GM18507 (cell line): ENCODE measurements at places on chromosomes 4 and X.

DNA sequence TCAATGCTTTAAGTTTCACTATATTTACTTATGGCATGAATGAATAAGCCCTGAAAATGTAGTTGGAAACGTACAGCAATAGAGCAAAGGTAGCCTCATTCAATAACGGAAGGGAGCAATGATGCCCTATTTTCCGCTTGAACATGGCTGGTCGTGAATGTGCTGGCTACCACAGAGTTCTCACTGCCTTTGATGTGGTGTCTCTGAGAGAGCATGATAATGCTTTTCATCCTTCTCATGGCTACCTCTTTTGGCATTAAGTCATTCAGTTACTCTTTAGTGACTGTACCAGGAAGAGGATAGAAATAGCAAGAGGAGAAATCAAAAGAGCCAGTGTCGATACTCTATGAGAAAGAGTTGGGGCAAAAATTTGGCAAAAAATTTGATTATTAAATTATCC is 308.0 kb downstream of the PPP3CA start:
- no peak for DNase-seq

DNA sequence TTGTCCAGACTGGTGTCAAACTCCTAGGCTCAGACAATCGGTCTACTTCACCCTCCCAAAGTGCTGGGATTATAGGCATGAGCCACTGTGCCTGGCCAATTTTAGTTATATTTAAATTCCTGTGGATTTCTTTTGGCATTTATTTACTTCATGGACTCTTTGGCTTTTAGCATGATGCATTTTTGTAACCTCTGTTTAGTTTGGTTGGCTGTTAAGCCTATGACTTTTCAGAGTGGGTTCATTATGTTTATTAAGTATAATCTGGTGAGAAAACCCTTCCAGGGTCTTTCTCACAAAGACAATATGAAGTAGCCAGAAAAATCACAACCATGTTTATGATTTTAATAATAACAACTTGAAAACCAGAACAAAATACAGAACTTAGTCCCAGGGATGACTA is 49.4 kb downstream of the USP38 start:
- DNase-seq: no peak

DNA sequence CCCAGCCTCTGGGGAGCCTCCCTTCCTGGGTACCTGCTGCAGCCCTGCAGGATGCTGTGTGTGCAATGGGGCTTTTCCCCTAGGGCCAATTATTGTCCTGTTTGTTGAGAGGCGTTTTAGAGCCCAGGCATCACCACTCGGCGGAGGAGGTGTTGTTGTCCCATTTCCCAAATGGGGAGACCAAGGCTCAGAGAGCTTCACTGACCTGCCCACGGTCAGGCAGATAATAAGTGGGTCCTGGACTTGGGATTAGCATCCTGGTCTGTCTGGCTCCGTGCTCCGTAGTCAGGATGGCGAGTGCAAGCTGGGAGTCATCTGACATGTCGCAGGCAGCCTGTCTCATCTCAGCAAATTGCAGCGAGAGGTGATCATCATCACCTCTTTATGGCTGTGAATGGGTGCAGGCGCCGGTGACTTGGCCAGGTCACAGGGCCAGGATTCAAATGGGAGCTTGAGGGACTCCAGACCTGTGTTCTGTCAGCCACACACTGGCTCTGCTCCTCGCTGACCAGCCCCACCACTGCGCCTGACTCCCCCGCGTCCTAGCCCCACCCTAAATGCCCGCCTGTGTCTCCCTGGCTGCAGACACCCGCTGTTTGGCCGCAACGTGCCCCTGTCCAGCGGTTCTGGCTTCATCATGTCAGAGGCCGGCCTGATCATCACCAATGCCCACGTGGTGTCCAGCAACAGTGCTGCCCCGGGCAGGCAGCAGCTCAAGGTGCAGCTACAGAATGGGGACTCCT is 16.6 kb downstream of the HTRA3 start:
- DNase-seq: no peak

- no peak for DNase-seq
Observed at GRCh38 chrX:13386636-13387035, 66.8 kb upstream of the ATXN3L start.

GRCh38 chrX:24005028-24005427 is 22.0 kb downstream of the KLHL15 start:
- no peak for DNase-seq

- no peak for DNase-seq
Observed at GRCh38 chrX:133838761-133839676, 146.4 kb downstream of the GPC3 start.

DNA sequence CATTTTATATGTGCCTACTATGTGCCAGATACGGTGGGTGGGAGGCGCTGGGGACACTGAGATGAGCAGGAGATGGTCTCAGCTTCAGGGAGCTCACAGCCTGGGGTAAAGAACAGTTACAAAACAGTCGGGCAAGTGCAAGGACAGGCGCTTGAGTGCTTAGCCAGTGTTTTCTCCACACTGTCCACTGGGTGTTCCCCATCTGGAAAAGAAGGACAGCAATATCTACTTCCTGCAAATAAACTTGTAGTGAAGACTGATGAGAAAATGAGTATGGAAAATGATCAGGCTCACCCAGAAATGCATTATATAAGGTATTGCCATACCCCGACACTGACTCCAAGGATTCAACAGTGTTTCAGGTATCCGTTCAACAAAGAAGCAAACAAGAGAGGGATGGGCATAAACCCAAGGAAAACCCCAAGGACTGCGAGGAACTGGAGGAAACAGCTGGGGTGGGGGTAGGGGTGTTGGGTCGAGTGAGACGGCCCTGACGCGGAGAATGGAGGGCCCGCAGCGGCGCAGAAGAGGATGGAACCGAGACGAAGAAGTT is 835 bp downstream of the TMEM185A start:
- DNase-seq: no peak

GRCh38 chr4:59094505-59094904 is 1984.3 kb upstream of the IGFBP7 start:
- no peak for DNase-seq

GRCh38 chr4:141099326-141099725 is 33.9 kb downstream of the RNF150 start:
- no peak for DNase-seq

- DNase-seq: no peak
Observed at GRCh38 chrX:7934026-7934425, 6.8 kb upstream of the PNPLA4 start.

- DNase-seq: no peak
Observed at GRCh38 chrX:148609515-148610327, 109.3 kb downstream of the AFF2 start.

GRCh38 chr4:54144661-54145171 is 44.8 kb downstream of the GSX2 start:
- DNase-seq: no peak

DNA sequence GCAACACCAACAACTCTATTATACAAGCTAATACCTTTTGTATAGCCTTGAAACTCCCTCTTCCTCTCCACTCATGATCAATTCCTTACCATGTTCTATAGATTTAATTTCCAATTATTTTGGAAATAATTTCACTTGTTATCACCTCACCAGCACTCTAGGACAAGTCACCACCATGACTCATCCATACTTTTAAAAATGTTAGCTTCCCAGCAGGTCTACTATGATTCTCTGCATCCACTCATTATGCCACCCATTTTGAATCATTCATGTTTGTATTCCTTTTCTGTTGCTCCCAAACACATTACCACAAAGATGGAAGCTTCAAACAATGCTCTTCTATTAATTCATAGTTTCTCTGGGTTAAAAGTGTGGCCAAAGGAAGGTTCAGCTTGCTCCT is 469.6 kb downstream of the PDGFC start:
- DNase-seq: no peak

DNA sequence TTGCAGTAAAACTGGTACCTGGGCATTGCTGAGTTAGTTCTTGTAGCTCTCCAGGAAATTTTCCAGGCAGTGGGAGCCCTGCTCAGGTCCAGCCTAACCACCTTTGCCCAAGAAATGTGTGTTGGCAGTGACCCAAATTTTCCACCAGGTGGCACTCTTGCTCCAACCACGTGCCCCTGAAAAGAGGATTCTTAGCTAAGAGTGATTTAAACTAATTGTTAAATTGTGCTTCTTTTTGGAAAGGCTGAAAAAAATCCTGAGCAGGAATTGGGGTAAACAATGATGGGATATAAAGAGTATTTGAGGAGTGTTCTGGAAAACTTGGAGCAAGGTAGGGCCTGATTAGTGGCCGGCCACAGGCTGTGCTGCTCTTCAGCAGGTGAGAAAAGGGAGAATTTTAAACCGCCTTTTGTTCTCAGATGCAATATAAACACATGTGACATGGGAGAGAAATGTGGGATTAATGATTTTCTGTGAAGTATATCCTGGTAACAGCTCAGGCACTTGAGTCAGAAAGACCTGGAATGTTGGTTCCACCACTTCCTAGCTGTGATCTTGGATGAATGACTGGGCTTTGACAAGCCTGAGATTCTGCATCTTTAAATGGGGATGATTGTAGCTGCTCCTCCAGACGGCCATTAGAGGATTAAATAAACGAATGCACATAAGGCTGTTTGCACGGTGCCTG is 219.6 kb downstream of the PTTG2 start:
- DNase-seq: peak; percentile 38

DNA sequence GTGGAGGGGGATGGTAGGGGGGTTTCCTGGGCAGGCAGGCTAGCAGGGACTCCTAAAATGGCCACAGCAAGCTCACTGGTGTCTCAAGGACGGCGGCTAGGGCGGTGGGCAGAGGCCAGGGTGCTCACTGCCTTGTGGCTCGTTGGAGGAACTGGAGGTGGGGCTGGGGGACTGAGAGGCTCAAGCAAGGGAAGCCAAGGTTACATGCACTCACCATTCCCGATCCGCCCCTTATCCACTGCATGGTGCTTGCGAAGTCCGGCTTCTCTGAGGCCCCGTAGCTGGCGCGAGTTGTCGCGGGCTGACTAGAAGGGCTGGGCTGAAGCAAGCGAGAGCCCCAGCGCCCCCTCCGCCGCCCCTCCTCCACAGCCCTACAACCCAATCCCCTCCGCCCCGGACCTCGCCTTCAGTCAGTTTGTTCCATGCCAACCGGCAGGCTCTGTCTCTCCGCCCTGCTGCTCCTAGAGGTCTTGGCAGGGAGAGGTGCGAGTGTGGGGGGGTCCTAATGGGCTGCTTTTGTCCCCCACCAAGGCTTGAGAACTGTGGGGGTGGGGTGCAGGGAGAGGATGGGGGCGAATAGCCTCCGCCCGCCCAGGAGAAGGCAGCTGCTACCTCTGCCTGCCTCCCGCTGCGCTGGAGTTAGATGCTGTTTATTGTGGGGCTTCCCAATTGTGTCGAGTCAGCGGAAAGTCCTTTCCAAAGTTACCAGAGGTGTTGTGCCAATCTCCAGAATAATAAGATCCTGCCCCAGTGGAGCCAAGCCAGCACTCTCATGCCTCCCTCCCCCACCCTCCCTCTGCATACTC is at the start of gene ARHGEF9:
TSS of gene ARHGEF9 (minus strand) at position 313 of the 806 bp plus-strand sequence. CDS start at position 244, 69 bp downstream.
- no peak for DNase-seq

- DNase-seq: no peak
Observed at GRCh38 chr4:98908182-98908581, 20.8 kb downstream of the EIF4E start.

DNA sequence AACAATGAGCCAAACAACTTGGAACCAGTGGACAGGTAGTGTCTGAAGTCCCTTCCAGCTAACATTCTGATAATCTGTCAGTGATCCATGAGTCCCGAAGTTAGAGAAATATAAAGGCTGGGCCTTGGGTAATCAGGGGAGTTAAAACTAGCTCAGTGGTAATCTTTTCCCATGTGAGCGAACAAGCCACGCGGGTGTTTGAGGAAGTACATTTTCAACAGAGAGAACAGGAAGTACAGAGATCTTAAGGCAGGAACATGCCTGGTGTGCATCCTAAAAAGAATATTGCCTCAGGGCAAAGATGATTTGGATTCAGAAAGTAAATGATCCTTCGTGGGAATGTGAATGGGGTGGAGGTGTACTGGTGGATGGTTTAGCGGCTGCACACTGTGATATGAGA is 42.9 kb downstream of the FNIP2 start:
- no peak for DNase-seq

GRCh38 chr4:122065915-122066314 is 86.2 kb upstream of the BLTP1 start:
- no peak for DNase-seq

GRCh38 chr4:79977131-79977840 is 95.7 kb downstream of the ANTXR2 start:
- no peak for DNase-seq

DNA sequence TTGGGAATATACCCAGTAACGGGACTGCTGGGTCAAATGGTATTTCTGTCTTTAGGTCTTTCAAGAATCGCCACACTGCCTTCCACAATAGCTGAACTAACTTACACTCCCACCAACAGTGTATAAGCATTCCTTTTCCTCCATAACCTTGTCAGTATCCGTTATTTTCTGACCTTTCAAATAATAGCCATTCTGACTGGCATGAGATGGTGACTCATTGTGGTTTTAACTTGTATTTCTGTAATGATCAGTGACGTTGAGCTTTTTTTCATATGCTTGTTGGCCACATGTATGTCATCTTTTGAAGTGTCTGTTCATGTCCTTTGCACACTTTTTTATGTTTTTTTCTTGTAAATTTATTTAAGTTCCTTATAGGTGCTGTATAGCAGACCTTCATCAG is 81.2 kb downstream of the ADAM29 start:
- no peak for DNase-seq

DNA sequence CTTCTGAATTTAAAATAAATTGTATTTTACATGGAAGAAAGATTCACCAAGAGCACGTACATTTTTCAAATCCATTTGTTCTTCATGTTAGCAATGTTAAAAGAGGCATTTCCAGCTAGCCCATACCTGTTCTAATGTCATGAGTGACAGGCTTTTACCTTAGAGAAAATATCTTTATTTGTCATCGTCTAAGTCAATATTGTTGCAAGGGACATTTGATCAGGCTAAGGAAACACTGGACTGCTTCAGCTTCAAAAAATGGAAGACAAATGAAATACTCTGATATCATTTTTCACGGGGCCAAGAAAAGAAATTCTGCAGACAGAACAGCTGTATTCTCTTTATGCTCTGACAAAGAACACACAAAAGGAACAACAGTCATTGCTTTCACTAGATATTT is 207.7 kb downstream of the RCHY1 start:
- no peak for DNase-seq

DNA sequence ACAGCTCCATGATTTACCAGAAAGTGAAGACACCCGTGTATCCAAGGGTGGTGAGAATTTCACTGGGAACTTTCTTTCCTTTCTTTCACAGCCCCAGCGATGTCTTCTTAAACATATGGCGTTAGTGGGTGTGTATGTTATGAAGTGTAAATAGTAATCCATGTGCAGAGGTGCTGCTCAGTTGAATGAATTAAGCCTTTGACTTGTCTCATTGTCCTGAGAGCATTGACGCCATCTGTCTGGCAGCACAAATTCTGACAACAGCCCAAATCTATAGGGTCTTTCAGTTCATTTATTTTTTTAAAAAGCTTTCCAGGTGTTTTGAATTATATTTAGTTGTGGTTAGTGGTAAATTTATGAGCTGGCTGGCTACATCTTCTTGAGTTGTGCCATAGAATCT is 69.4 kb downstream of the CLCN5 start:
- no peak for DNase-seq

DNA sequence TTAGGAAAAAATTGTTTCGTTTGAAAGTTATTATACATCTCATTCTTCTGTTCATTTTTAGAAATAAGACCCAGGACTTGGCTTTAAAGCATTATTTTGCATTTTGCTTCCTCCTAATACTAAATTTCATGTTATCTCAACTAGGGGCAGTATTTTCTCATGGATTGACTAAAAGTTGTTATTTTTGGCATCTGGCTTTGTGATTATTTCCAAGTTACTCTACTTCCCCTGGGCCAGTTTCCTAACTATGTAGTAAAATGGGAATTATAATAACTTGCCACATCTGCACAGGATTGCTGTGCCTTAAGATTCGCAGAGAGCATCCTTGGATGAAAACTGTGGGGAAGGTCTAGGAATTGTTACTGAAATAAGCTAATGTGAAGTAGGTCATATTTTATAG is 3.0 kb downstream of the RBPJ start:
- no peak for DNase-seq

- DNase-seq: no peak
Observed at GRCh38 chr4:101651778-101652177, 138.8 kb upstream of the BANK1 start.
